ENCODE measurements at places on chromosomes 11 and 22. TPM values are rescaled to one million over a fixed set of nuclear protein-coding genes. Genes with fewer than 3 reads are reported as not detected.

Gene TSPAN18
- total RNA-seq: 221 TPM

- DNase-seq: no peak
These were observed 6.3 kb upstream of the ZC3H12C start for GRCh38 chr11:110086892-110087309.

GRCh38 chr11:78332174-78332866, 85.3 kb downstream of the GAB2 start:
- DNase-seq: no peak

DNA sequence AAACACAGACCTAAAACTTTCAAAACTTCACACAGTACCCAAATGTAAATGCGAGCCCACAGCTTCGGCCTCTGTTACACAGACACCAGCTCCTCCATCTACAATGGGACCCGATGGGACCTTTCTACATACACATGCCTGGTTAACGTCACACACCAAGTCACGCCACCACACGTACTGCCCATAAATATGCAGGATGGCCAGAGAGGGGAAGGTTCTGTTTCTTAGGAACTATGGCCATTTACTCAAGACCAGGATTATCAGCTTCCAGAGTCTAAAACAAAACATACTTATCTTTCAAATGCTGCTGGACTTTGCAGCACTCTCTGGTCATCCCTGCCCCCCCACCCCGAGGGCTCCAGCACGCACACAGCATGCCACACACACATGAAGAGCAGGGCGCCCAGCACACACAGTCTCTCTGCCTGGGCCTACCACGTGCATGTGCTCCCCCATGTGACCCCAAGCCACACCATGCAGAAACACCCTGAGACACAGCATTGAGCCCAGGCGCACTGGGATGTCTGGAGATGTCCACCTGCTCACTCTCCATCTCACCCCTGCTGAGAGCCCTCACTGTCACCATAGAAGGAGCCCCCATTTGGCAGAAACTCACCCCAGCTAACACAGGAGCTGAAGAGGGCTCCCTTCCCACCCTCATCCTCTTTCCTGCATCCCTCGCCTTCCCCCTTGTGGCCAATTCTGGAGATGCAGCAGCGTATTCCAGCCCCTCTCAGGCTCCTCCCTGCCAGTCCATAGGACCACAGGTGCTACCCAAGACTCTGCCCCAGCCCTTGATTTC, 61.8 kb downstream of the SLC22A12 start:
- DNase-seq: peak; percentile 90

DNA sequence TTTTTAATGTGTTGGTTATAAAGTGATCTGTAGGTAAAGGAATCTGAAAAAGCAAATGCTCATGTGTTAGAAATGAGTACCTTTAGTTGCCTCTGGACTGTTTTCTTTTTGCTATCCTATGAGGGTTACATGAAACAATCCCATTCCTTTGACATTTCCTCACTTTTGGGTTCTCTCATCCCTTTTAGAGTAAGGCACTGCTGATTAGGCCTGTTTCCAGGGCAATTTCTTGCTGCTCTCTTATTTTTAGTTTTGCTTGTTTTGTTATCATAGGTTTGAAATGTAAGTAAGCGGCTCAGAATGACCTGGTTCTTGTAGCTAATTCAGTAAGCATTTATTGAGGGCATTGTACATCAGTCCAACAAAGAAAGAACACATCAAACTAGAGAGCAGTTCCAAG, 138.9 kb downstream of the DDX10 start:
- DNase-seq: no peak

- no peak for DNase-seq
These were observed 10.7 kb downstream of the MS4A15 start for GRCh38 chr11:60767388-60767811.

- DNase-seq: no peak
These were observed 4.9 kb downstream of the UBE2L6 start for GRCh38 chr11:57562596-57562995.

Measured in right cardiac atrium (tissue), 5 donors.